ENCODE measurements at places on chromosomes 1 and 21. TPM values are rescaled to one million over a fixed set of nuclear protein-coding genes. Genes with fewer than 3 reads are reported as not detected.

DNA sequence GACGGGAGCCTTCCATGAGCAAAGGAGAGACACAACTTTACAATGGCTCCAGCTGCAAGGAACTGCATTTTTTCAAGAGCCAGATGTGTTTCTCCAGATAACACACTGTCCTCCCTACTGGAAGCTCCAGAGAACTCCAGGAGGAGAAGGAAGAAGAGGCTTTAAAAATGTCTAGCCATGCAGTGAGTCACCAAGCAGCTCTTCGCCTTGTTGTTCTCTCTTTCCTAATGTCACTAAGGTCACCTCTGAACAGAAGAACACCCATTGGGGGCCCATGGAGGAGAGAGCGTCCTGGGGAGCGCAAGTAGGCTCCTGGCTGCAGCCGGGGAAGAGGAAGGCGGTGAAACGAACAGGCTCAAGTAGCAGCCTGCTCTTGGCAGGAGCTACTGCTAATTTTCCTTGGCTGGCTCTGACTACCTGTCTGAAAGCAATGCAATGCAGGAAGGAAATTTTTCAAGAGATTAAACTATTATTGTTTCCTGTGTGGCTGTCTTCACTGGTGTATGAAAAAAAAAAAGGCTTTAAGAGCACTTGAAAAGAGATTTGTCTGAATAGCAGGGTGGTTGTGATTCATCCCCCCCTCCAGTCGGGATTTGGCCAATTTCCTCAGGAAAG, 321.9 kb downstream of the SETD4 start:
- DNase-seq, result peak; percentile 71

GRCh38 chr1:185260611-185261010, 56.4 kb downstream of the IVNS1ABP start:
- no peak for DNase-seq

GRCh38 chr21:42834726-42835191, 44.6 kb downstream of the WDR4 start:
- DNase-seq, result no peak

DNA sequence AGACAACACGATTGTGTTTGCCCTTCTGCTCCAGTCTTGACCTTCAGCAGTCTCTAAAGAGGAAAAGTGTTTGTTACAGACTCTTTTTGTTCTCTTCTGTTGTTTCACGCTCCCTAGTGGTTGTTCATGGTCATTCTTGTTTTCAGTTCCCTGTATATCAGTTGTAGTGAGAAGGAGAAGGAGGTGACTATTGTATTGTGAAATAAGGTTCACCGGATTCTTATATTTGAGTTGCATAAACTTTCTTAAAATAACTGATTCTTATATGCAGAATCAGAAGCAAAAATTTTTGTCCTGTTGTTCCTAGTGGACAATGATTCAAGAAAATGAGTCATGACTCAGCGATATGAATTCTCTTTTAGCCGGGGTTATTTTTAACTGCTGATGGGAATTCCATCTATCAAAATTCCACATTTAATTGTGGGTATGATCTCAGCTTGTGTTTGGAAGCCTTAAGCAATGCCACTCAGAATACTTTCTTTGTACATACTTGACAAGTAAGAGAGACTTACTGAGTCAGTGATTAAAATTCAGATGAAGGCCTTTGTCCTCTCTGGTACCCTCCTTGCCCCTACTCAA, 152.2 kb downstream of the CLEC20A start:
- DNase-seq, result peak; percentile 76

DNA sequence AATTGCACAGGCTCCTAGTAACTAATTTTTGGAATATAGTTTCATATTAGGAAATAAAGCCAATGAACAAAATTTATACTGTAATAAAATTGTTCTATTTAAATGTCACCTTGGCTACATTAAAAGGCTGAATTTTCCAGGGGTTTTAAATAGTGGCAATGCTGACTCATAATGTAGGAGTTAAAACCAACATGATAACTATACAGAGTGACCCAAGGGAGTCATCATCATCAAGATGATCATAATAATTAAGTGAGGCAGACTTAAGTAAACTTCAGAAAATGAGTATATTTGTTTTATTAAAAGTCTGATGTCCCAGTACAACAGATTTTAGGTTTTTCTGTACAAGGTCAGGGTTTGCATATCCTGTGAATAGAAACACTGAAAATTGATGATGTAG, 183.4 kb downstream of the PLPPR4 start:
- no peak for DNase-seq

LCE1B gene
- total RNA-seq, result not detected

C4BPA gene
- not detected for total RNA-seq

TMEM125 gene
- total RNA-seq, result not detected

CASQ2 gene
- total RNA-seq, result not detected

ERG gene
- 0.05 TPM for total RNA-seq

WNT9A gene
- total RNA-seq, result 25.8 TPM

All from A172 (cell line).